Naive thymus-derived CD4-positive, alpha-beta T cell (primary cell): ENCODE measurements at places on chromosomes 7 and 10.

DNA sequence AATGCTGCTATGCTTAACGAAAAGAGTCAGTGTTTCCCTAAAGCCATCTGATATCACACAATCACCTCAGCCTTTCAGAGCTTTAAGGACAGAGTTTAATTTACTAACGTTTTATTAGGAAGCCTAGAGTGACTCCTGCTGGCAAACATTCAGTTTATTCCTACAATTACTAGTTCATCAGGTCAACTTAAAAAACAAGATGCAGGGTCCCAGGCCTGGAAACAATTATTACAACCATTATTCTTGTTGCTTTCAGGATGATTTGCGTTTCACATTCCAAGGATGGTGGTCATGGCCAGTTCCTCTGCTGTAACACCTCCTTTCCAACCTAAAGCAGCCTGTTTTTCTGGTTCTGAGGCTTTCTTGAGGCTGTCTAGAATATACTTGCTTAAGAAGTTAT lies 1.5 kb upstream of the FAM53B start:
- peak; percentile 54 for DNase-seq
- peaks cover 26% of the 10 kb centered on the region for H3K4me1 ChIP-seq
- H3K4me3 ChIP-seq = no peak overlapping the region
- no peaks in the 10 kb centered on the region for H3K27me3 ChIP-seq

DNA sequence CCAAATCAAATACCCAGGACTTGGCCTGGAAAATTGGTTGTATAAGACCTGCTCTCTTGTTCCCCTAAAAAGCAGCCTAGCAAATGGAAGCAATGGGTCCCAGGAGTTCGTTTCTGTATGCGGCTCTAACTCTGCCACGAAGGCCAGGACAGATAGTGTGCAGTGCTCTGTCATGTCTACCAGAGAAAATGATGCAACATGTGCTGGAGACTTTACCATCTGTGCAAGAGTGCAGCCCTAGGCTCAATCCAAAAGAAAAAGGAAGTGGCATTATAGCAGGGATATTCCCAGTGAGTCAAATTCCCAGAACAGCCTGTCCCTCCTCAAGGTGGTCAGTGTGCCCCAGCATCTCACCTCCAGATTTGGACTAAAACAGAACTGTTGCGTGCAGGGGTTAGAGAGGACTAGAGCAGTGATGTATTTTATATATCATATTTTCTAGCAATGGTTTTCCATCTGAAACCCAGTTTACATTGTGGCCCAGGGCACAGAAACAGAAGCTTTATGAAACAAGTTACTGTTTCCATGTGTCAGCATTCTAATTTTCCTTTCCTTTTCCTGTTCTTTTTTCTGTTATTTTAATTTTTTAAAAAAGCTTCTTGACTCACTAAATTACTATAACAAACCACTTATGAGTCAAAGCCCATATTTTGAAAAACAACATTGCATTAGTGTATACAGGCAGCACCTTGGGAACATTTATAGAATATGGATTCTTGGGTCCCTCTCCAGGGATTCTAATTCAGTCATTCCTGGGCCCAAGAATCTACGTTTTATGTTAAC lies 311.2 kb downstream of the RNLS start:
- no peaks in the 10 kb centered on the region for H3K36me3 ChIP-seq
- H3K27ac ChIP-seq = peak overlapping the region; percentile 33
- DNase-seq = peak; percentile 30
- H3K4me3 ChIP-seq = no peak overlapping the region
- H3K27me3 ChIP-seq = no peaks in the 10 kb centered on the region

DNA sequence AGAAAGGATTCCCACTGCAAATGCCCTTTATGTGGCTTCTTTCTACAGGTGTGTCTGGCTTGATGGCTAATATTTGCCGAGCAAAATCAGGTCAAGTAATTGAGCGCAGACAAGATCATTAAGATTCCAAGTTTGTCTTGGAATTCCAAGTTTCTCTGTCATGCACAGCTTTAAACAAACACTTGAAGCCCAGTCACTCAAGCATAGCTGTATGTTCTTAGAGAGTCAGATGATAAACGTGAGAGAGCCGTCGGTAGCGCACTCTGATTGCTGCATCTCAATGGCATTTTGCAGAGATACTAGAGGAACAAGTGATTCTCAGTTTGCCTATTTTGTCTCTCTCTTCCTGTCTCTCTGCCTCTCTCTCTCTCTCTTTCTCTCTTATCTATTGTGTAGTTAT lies 658 bp downstream of the DMBT1 start:
- no peak for DNase-seq
- H3K4me3 ChIP-seq = no peak overlapping the region
- H3K27ac ChIP-seq = no peak overlapping the region

- no peaks in the 10 kb centered on the region for H3K36me3 ChIP-seq
- H3K4me1 ChIP-seq = no peaks in the 10 kb centered on the region
- no peaks in the 10 kb centered on the region for H3K27me3 ChIP-seq
These were observed 571.2 kb downstream of the PTPRN2 start for GRCh38 chr7:158016180-158017097.

DNA sequence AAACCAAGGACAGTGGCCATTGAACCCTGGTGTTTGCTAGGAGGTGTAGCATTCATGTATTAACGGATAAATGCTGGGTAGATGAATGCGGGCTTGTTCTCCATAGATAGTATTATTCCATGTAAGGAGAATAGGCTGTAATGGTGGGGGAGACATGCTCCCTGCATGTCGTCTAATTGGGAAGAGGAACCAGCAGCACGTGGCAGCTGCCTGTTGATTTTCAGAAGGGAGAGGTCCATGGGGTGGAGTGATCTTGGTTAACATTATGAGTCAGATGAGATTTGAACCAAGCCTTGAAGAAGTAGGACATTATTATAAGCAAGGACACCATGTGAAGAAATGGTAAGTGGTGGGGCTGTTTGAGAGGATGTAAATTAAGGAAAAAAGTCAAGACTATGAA lies 112.5 kb downstream of the WNT2 start:
- H3K4me1 ChIP-seq = no peaks in the 10 kb centered on the region
- no peak overlapping the region for H3K4me3 ChIP-seq
- no peaks in the 10 kb centered on the region for H3K36me3 ChIP-seq
- DNase-seq = no peak
- H3K27ac ChIP-seq = no peak overlapping the region

DNA sequence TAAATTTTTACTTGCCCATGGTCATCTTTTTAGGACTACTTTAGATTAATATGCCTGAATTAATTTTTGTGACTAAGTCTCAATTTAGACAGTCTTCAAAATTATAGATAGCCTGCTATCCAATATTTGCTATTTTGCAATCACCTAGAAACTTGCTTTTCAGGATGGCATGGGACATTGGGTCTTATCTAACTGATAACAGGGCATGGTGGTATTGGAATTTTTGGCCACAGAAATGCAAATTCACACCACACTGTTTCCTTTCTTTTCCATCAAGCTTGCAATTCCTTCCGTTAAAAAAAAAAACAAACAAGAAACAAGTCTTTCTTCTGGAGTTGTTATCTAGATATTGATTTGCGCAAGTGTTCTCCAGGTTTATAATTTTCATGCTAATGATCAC lies 8.8 kb downstream of the ARL5B start:
- no peak overlapping the region for H3K4me3 ChIP-seq
- H3K4me1 ChIP-seq = no peaks in the 10 kb centered on the region
- peaks cover 5% of the 10 kb centered on the region for H3K36me3 ChIP-seq
- no peaks in the 10 kb centered on the region for H3K27me3 ChIP-seq
- no peak for DNase-seq

GRCh38 chr7:133688483-133689239 lies 435.8 kb downstream of the EXOC4 start:
- H3K27ac ChIP-seq = no peak overlapping the region
- no peak overlapping the region for H3K4me3 ChIP-seq

GRCh38 chr7:39509912-39510311 lies 56.3 kb upstream of the YAE1 start:
- no peak overlapping the region for H3K27ac ChIP-seq
- no peak overlapping the region for H3K4me3 ChIP-seq
- no peaks in the 10 kb centered on the region for H3K27me3 ChIP-seq

DNA sequence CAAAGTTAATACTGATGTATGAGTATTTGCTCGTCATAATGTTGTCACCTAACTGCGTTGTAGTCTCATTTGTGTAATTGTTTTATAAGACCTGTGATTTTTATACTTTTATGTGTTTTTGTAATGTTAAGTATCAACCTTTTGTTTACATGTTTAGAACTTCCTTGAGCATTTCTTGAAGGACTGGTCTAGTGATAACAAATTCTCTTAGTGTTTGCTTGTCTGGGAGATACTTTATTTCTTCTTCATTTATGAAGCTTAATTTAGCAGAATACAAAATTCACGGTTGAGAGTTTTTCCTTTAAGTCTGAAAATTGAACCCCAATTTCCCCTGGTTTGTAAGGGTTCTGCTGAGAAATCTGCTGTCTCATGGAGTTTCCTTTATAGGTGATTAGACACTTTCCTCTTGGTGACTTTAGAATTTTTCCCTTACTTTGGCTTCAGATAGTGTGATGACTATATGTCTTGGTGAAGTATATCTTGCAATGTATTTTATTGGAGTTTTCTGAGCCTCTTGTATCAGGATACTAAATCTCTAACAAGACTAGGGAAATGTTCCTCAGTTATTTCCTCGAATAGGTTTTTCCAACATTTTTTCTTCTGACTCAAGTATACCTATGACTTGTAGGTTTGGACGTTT lies 154.9 kb downstream of the WDR11 start:
- DNase-seq = no peak
- no peak overlapping the region for H3K27ac ChIP-seq
- H3K4me1 ChIP-seq = no peaks in the 10 kb centered on the region
- no peaks in the 10 kb centered on the region for H3K36me3 ChIP-seq

DNA sequence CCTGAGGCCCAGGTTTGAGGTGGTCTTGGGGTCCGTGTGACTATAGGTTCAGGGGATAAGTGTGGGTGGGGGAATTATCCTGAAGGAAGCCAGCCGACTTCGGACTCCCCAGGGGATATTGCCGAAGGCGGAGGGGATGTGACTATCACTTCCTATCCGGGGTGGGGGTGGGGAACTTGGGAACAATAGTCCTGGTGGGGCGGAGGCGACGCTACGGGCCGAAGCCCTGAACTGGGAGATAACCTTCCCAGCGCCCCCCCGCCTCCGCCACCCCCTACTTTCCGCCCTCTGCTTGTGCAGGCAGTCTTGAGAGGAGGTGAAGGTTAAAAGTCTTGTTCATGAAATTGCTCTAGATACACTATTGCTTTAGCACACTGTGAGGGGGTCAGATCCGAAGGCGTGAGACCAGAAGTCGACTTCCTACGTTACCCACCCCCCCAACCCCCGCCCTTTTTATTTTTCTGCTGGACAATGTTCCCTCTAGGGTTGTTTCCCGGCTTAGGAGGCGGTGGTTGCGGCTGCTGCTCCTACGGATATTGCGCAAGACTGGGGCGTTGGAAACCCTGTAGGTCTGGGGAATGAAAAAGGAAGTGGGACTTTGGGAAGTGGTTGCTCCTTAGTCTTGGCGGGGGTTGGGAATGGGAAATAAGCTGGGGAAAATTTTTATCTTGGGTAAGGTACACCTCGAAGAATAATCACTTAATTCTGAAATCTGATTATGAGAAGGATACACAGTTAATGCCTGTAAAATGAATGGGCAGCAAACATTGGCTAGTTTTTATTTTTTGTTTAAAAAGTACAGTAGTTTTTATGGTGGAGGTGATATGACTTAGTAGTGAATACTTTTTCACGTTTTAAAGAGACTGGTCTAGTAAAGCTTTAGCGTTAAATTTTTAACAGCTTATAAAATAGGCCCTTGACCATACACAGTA lies 1.5 kb downstream of the PTPN12 start:
- H3K27ac ChIP-seq = peak overlapping the region; percentile 53
- H3K36me3 ChIP-seq = no peaks in the 10 kb centered on the region
- H3K4me3 ChIP-seq = peak overlapping the region; percentile 66
- peak; percentile 7 for DNase-seq
- no peaks in the 10 kb centered on the region for H3K4me1 ChIP-seq

- H3K36me3 ChIP-seq = no peaks in the 10 kb centered on the region
- H3K27ac ChIP-seq = no peak overlapping the region
- no peaks in the 10 kb centered on the region for H3K27me3 ChIP-seq
- no peak overlapping the region for H3K4me3 ChIP-seq
- no peak for DNase-seq
These were observed 61.6 kb downstream of the CCNY start for GRCh38 chr10:35397953-35398352.

GRCh38 chr10:72733989-72734388 lies 42.0 kb downstream of the MCU start:
- H3K4me3 ChIP-seq = no peak overlapping the region
- no peak for DNase-seq
- H3K4me1 ChIP-seq = no peaks in the 10 kb centered on the region
